ENCODE measurements at places on chromosomes 16 and 17.

DNA sequence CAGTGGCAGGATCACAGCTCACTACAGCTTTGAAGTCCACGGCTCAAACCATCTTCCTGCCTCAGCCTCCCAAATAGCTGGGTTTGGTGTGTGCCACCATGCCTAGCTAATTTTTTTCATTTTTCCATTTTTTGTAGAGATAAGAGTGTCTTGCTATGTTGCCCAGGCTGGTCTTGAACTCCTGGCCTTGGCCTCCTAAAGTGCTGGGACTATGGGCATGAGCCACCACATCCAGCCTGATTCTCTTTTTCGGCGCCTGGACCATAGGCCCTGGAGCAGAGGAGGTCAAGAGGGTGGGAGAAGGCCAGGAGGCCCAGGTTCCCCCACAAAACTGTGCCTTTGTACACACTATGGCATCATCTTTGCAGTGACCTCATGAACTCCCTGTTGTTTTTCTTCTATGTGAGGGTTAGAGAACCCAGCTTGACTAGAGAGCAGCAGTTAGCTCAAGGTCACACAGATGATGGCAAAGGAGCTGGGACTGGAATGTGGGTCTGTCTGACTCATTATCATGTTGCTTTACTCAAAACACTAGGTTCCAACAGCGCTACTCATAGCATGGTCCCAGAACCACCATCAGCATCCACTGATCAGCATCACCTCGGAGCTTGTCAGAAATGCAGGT is 16.3 kb downstream of the SCN4A start:
- DNase-seq: no peak

- peak; percentile 68 for DNase-seq
Observed at GRCh38 chr16:66273644-66274334, 92.7 kb upstream of the CDH5 start.

DNA sequence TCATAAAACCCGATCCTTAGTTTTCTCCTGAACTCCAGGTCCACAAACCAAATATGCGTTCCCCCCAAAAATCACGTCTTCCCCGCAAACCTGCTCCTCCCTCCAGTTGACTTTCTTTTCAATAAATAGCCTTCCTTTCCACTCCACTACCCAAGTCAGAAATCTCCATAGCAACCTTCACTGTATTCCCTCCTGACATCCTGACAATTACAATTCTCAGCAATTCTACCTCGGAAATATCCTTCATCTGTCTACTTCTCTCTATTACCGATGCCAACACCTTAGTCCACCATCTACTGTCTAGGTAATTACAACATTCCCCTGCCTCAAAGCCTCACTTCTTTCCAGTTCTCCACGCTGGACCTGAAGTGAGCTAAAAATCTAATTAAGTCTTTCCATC is 50.7 kb downstream of the SMURF2 start:
- DNase-seq: no peak

DNA sequence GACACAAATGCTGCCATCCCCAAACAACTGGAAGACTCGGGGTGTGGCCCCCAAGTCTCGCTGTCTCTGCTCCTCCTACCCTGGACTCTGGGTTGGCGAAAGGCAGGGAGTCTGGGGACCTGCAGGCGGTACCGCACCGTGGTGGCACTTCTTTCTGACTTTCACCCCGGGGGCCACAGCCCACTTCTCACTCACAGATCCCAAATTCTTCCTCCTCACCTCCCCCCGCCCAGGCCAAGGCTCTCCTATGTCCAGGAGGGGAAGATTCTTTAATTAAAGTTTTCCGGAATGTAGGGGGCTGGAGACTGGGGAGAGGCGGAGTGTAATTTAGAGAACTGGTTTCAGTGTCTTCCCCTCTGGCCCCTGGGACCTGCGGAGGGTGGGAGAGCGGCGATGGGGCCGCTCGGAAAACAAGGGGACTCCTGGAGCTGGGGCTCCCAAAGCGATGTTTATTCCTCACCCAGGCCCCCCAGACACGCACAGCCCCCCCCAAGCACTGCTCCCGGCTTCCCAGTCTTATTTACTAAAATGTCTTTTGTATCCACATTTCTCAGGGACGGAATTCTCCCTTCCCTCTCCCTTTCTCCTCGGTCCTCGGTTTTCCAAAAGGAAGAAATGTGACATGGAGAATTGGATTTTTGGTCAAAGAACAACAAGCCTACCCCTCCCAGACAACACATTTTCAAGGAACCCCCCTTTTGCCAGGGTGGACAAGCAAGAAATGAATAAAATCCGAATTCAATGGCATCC is 1.2 kb downstream of the WNT3 start:
- no peak for DNase-seq

- no peak for DNase-seq
Observed at GRCh38 chr17:79288950-79289349, 214.3 kb downstream of the ENGASE start.

DNA sequence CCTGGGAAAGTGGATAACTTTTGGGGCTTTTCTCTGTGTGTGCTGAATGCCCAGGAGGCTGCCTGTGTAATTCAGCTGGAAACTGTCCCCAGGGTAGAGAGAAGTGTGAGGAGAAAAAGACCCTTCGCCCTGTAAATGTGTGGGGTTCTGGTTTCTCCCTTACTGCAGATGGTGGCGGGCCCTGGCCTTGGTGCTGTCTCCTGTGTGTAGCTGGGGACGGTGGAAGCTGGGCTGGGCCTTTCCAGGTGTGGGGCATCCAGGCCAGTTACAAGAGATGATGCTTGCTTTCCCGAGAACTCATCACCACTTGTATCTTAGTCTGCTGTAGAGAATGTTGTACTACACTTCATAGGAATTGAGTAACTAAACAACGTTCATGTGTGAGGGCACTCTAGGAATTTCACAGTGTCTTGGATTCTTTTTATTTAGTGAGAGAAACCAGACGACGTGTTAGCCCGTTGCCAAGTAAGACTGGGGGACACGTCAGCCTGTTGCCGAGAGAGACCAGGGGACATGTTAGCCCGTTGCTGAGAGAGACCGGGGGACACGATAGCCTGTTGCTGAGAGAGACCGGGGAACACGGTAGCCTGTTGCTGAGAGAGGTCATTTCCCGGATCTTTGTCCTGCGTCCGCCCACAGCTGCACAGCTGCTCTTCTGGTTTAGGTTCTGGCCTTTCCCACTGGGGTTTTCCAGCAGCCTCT is 43.1 kb downstream of the TBCD start:
- no peak for DNase-seq

- DNase-seq: no peak
Observed at GRCh38 chr16:75483222-75483621, 12.0 kb downstream of the CHST6 start.

DNA sequence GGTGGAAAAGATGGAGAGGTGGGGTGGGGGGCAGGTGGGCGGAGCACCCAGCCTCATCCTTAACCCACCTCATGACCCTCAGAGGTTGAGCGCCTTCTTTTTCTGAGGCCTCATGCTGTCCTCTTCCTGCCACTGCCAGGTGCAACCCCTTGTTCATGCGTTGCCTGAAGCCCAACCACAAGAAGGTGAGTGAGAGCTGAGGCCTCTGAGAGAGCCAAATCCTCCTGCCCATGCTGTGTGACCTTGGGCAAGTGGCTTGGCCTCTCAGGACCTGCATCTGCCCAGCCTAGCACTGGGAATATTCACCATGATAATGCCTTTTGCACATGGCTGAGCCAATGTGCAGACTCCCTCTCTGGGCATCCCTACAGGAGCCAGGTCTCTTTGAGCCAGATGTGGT is 32.1 kb downstream of the MYO15A start:
- DNase-seq: no peak

GRCh38 chr17:42849451-42850181 is 1.4 kb upstream of the AOC3 start:
- DNase-seq: peak; percentile 64

GRCh38 chr17:80195671-80196529 is 24.2 kb downstream of the SGSH start:
- no peak for DNase-seq

DNA sequence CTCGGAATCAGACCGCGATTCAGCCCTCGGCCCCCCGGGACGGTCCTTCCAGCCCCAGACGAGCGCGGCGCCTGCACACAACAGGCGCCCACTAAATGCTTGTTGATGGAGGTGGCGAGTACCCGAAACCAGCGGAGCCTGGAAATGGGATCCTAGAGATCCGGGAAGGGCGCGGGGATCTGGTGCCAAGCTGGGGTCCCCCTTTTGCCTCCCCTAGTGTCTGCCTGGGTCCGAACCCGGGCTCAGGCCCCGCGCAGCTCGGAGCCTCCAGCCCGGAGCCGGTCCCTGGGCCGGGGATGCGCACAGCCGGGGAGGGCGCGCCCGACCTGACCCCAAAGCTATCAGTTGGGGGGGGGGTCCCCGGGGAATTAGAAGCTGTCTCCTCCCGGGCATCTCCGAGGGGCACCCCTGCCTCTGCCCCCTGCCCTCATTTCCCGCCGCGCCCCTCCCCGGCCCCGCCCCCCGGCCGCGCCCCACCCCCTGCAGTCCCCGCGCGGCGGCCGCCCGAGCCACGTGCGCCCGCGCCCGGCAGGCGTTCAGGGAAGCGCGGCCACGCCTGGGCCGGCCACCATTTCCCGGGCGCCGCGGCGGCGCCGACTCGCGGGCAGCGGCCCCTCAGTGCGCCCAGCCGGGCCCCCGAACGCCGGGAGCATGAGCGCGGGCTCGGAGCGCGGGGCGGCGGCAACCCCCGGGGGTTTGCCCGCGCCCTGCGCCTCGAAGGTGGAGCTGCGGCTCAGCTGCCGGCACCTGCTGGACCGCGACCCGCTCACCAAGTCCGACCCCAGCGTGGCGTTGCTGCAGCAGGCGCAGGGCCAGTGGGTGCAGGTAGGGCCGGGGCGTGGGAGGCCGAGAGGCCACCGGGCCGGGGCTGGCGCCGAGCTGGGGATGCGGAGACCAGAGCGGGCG is at the start of gene CPNE7:
Gene CPNE7 (plus strand): TSS at position 512 of the 906 bp plus-strand sequence. CDS start 140 bp downstream, at position 652.
- DNase-seq: no peak

DNA sequence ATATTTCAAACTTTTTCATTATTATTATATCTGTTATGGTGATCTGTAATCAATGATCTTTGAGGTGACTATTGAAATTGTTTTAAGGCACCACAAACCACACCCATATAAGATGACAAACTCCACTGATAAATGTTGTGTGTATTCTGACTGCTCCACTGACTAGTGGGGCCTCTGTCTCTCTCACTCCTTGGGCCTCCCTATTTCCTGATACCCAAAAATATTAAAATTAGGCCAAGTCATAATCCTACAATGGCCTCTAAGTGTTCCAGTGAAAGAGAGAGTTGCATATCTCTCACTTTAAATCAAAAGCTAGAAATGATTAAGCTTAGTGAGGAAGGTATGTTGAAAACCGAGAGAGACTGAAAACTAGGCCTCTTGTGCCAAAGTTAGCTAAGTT is 23.4 kb downstream of the CYLD start:
- no peak for DNase-seq

- DNase-seq: no peak
Observed at GRCh38 chr16:26765087-26765486, 301.6 kb upstream of the C16orf82 start.

DNA sequence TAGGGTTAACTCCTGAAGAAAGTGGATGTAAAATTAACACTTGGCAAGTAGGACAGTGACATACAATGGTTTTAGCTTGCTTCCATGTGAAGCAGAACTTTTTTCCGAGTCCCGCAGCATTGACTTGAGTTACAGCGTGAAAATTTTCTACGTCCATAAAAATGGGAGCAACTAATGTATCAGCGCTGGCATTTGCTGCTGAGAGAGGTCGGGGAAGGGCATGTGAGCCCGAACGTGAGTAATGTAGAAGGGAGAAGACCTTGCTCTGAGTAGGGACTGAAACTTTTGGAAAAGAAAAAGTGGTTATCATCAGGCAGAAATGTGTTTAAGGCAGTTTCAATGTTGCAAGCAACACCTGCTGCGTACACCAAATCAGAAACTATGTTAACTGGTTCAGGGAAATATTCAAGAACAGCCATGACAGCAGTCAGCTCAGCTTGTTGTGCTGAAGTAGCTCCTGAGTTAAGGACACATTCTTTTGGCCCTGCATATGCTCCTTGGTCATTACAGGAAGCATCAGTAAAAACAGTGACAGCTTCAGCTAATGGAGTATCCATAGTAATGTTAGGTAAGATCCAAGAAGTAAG is 70.9 kb upstream of the ARL4D start:
- no peak for DNase-seq

- no peak for DNase-seq
Observed at GRCh38 chr17:72187556-72187955, 66.7 kb downstream of the SOX9 start.

DNA sequence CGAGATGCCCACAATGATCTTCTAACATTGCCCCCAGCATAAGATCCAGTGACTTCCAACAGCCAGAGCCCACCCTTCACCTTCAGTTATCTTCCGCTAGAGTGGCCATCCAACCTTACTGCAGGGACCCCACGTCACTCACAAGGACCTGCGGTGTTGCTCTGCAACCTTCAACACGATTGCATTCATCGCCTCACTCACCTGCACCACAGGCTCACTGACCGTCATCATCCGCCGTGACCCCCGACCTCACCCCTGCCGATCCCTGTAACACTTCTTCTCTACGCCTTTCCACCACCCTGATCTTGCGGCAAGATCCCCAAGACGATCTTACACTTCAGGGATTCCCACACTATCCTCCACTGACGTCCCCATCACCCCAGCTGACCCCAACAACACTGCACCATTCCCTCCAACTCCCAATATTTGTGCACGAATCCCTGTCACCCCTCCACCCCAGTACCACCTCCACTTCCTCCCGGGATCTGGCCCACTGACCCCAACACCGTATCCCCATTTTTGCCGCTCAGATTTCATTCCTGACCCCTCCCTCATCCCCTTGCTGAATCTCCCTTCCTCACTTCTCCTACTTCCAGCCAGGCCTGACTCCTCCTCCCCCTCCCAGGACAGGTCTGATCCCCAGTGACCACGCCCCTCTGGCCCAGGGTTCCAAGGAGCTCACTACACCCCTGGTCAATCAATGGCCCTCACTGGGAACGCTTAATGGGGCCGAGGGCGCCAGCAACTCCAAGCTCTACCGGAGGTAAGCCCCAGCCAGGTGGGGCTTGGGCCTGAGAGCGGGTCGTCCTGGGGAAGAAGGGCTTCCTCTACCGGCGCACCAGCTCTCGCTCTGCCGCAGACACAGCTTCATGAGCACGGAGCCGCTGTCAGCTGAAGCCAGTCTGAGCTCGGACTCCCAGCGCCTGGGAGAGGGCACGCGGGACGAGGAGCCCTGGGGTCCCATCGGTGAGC is 7.6 kb downstream of the RUNDC3A start:
- DNase-seq: no peak

Data from mesenteric fat pad (tissue), 1 donor.